ENCODE measurements at places on chromosomes 3 and 15.

- DNase-seq: no peak
Observed at GRCh38 chr3:179606534-179607085, 2.0 kb downstream of the NDUFB5 start.

DNA sequence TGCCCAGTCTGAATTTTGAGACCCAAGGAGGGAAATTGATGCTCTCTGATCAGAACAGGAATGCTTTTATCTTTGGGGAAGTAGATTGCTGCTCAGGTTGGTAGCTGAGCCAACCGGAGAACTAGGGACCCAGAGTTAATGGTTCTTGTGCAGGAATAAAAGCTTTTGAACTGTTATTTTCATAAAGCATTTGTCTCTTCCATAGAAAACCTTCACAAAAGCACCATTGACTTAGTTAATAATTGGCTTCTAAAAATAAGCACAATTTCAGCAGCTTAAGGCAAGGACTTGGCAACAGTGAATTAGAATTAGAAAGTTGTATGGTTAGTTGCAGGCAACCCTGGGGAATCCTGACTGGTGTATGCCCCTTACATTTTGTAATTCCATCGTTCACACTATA is 53.8 kb downstream of the MAP2K1 start:
- DNase-seq: no peak

GRCh38 chr15:45378149-45378912 is at the start of gene GATM:
Gene GATM, minus strand, starts transcription at chr15:45378544. Its CDS starts 91 bp downstream, at chr15:45378453.
- DNase-seq: no peak

DNA sequence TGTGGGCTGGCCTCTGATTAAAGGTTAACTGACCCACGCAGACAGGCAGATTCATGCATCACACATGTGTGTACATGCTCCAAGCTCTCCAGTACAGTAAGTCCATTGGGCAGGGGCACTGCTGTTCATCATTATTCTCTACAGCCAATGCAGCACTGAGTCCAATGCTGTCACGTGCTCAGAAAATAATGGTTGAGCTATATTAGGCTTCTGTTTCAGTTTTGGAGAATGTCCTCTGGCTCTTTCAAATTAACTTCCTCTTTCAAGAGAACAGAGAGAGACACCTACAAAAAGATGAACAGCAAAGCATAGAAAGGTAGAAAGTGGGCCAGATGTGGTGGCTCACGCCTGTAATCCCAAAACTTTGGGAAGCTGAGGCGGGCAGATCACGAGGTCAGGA is 202.6 kb downstream of the MEX3B start:
- DNase-seq: no peak

Data from Jurkat, Clone E6-1 (cell line).